ENCODE measurements at places on chromosomes 3 and 15. TPM values are rescaled to one million over a fixed set of nuclear protein-coding genes. Genes with fewer than 3 reads are reported as not detected.

Gene OTOL1
- not detected for total RNA-seq

Gene CBLB
- 157 TPM for total RNA-seq

Gene CHRD
- not detected for total RNA-seq

Gene FAM174B
- total RNA-seq = 1.4 TPM

Gene DMXL2
- total RNA-seq = 8.7 TPM

GRCh38 chr3:134325706-134326105, 48.5 kb downstream of the AMOTL2 start:
- DNase-seq = no peak

- DNase-seq = no peak
These were observed 3.0 kb downstream of the BMF start for GRCh38 chr15:40105517-40106202.

DNA sequence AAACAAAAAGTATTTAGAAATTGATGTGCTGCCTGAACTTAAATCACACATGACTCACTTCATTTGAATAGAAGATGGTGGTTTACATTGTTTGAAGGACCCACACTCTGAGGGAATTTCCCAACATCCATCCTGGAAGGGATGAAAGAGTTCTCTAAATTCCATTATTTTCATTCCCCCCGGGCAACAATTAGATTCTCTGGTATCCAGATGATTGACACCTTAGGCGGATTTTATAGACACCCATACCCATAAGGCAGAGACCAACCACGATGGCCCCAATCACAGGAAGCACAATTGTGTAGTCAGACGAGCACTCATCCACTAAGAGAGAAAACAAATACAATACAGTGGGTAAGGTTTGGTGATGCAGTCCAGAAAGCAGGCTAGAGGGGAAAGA, 24.6 kb upstream of the MCCC1 start:
- DNase-seq = no peak

DNA sequence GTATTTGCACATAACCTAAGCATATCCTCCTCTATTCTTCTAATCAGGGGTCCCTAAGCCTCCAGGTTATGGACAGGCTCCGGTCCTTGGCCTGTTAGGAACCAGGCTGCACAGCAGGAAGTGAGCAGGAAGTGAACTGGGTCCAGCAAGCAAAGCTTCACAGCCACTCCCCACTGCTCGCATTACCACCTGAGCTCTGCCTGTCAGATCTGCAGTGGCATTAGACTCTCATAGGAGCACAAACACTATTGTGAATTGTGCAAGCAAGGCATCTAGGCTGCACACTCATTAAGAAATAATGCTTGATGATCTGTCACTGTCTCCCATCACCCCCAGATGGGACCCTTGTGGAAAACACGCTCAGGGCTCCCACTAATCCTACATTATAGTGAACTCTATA, 9.8 kb downstream of the MSL2 start:
- no peak for DNase-seq

DNA sequence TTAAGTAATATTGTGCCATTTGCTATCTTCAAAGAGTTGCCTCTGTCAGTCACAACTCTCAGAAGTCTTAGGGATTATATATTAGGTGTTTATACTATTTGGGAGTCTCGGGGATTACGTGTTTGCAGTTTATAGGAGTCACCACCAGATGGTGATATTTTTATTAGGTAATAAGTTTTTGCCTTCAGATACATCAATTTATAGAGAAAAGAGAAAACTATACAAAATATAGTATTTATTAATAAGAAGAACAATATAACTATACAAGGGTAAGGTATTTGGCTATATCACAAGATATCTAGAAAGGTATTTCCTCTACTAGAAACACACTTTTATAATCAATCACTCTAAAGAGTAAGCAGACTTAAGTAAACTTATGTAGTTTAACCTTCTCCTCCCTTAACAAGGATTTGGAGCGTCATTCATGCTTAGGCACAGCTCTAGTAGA, 10.7 kb upstream of the DHX36 start:
- DNase-seq = no peak

- no peak for DNase-seq
These were observed 18.4 kb downstream of the HDAC11 start for GRCh38 chr3:13498354-13499060.

- DNase-seq = no peak
These were observed 90.9 kb downstream of the RORA start for GRCh38 chr15:61138156-61138555.

GRCh38 chr3:134598763-134599545, 51.9 kb downstream of the KY start:
- no peak for DNase-seq

DNA sequence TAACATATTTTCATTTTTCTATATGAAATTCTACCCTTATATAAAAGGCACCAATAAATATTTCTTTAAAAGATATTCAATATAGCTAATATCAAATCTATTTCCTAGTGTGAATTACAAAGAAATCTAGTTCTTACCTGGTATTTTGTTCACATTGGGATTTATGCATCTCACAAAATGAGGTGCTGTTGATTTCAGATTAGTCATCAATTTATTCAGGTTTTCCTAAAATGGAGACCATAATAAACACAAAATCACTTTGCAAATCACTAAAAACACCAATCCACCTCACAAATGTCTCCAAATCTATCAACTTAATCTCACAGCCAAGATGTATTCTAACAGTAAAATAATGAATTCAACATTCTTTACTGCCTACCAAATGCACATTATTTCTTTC, 51.2 kb downstream of the MYH15 start:
- DNase-seq = no peak

DNA sequence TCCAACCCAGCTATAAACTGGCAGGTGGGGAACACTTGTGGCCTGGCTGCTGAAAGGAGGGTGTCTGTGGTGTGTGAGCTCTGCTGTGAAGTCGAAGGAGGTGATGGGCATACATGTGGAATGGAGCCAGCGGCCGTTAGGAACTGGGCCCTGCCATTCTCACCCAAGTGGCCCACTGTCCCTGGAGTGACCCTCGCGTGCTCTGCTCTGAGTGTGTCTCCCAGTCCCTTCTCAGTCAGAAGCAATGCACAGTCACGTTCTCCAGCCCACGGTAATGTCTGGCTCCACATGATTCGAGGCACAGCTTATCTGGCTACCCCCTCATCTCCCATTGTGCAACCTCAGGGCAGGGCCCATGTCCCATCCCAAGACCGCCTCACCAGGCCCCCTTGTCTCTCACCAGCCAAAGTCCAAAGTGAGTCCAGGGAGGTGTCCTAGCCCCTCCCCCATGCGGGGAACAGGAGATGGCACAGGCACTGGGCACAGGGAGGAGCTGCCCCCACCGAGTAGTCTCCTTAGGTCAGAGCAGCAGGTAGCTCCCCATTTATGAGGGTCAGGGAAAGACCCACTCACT, 62.9 kb downstream of the ZNF445 start:
- DNase-seq = no peak

GRCh38 chr3:128502712-128503111, 9.7 kb upstream of the GATA2 start:
- DNase-seq = no peak

DNA sequence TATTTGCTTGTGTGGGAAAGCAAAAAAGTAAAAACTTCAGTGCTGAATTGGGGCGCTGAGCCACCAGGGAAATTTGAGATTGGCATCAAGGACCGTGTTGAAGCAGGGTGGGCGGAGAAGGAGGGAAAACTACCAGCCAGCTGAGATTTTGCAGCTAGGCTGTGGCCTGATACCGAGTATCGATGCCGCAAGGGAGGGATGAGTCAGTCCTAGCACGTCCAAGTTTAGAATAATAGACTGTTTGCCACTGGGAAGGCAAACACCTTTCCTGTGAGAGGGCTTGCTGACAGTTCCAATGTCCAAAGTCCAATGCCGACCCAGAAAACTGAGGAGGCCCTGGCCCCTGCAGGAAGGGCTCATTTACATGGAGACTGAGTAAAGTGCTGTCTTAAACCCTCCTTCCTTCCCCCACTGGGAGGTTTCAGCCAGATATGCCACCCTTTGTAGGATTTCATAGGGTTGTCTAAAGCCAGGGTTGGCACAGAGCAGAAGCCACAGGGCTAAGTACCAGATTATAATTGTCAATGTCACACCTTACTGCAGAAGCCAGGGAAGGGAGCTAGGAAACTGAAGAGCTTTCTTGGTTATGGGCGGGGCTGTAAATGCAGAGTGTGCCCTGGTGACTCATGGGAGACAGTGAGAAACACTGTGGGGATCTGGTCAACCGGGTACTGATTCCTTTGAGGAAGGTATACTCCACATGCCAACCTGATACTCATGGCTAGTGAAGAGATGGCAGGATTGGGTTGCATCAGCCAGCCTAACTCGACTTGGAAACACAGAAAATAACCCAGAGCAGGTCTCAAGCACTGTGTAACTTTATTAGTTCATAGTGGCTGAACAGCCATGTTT, 28.4 kb upstream of the PIK3CB start:
- DNase-seq = no peak

- no peak for DNase-seq
These were observed 289.2 kb upstream of the LYSMD4 start for GRCh38 chr15:100022391-100022790.

DNA sequence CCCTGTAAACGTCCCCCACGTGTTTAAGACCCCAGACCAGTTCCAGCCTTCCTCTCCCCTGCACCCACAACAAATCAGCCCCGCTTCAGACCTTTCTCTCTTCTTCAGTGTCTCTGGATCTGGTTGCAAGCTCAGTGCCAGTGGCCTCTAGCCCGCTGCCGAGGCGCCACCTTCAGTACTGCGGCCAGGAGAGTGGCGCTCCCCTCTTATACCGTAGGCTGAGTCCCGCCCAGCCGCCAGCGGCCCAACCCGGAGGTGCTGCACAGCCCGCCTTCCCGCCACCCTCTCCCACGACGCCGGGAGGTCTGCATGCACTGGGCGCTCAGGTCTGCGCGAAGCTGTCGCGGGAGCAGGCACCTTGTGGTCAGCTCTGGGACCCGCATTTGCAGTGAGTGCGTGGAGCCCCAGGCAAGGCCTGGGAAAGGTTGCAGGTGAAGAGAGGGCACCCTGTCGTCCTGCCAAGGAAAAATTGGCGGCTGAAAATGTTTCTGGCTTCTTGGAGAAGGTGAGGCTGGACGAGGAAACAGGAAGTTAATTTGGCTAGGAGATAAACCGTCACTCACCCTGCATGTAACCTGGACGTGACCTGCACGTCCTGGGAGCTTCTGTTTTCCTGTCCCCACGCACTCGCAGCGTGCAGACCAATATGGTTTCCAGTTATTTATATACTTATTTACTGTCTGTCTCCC, at the start of gene C2CD4B:
C2CD4B (minus strand) TSS at position 182 of the 689 bp plus-strand sequence. CDS start 301 bp downstream, outside the sequence.
- peak; percentile 43 for DNase-seq

DNA sequence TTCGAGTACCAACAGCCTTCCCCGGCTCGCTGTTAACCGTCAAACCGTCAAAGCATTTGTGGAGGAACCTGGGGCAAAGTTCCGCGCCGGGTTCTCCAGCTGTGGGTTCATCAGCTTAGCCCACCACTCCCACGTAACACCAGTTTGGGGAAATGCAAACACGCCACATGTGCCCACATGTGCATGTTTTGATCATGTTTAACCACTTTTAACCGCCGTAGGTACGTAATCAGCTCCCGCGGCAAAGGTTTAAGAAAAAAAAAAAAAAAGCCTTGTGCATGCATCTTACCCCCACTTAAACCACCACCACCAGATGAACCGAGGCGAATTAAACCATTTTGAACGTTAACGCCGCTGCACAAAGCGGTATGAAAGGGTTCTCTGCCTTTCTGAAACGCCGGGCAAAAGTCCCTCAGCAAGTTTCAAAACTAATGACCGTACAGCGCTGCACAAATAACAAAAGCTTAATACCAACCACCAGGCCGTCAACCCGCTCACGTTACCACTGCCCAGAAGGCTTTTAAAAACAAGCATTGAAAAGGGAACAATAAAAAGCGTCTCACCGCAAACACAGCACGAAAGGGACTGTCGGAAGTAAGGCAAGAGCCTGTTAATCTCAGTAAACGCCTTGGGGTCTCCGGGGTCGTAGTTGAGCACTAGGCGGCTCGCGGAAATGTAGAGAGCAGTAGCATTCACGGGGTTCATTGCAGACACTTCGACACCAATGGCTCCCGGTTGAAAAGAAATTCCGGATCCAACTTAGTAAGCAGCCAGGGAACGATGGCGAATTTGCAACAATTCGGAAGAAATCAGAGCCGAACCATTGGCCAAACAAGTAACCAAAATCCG, 1.5 kb downstream of the MSL2 start:
- peak; percentile 59 for DNase-seq

DNA sequence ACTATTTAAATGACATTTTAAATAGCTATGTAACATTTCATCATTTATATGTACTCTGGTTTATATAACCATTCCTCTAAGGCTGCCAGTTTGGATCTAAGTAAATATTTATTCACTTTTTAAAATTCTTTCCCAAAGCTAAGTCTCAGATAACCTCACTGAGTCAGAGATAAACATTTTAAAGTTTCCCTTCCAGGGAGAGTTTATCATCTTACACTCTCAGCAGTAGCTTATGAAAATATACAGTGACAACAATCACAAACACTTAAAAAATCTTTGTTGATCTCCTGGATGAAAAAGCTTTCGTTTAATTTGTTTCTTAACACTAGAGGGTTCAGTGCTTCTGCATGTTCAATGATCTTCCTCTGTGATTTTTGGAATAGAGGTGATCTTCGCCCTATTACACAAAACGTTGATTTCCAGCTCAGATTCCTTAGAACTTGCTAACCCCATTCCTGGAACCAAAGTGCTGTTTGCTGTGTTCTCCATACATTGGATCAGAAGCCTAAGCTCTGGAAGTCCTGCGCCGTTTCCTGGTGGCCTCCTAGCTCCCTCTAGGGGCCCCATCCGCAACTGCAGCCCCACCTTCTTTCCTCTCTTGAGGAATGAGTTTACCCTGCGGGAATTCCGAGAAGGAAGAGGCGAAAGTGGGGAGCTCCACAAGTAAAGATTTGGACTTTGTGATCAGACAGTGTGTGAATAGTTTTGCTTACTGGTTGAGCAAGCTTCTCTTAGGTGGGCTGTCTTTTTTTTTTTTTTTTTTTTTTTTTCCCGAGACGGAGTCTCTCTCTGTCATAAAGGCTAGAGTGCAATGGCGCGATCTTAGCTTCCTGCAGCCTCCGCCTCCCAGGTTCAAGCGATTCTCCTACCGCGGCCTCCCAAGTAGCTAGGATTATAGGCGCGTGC, 29.3 kb upstream of the SACM1L start:
- DNase-seq = no peak

DNA sequence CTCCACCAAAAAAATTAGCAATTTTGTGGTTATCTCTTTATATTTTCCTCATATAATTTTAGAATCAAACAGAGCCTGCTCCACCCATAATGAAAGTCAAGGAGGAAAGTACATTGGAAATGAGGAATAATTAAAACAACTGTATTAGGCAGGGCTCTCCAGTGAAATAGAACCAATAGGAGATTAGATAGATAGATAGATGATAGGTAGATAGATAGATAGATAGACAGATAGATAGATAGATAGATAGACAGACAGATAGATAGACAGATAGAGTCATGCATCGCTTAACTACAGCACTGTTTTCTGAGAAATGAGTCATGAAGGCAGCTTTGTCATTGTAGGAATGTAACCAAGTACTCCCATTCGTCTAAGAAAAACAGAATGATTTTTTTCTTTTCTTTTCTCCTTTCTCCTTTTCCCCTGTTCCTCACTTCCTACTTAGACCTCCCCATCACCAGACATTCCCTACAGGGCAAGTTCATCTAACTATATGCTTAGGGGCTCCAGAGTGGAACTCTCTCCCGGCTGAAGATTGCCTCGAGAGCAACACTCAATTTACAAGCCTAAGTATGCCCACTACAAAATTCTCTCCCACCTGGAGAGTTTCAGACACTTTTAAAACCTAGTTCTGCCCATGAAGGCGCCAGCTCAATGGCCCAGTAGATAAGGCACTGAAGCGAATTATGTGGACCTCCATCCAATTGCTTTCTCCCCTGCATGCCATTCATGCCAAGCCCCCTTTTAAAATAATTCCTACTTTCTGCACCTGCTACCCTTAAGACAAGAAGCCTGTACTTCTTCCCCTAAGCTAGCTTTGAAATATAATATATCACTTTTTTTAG, 53.3 kb upstream of the LIPC start:
- DNase-seq = no peak

- no peak for DNase-seq
These were observed 51.4 kb downstream of the SLC30A4 start for GRCh38 chr15:45471151-45471550.

All from activated naive CD8-positive, alpha-beta T cell treated with anti-CD3 and anti-CD28 coated beads, Interleukin-2, amount 10 ng/mL, durations not matched to agents 7 days and 5 days (primary cell).